Effector memory CD4-positive, alpha-beta T cell (primary cell): ENCODE measurements at places on chromosomes 11 and 22.

DNA sequence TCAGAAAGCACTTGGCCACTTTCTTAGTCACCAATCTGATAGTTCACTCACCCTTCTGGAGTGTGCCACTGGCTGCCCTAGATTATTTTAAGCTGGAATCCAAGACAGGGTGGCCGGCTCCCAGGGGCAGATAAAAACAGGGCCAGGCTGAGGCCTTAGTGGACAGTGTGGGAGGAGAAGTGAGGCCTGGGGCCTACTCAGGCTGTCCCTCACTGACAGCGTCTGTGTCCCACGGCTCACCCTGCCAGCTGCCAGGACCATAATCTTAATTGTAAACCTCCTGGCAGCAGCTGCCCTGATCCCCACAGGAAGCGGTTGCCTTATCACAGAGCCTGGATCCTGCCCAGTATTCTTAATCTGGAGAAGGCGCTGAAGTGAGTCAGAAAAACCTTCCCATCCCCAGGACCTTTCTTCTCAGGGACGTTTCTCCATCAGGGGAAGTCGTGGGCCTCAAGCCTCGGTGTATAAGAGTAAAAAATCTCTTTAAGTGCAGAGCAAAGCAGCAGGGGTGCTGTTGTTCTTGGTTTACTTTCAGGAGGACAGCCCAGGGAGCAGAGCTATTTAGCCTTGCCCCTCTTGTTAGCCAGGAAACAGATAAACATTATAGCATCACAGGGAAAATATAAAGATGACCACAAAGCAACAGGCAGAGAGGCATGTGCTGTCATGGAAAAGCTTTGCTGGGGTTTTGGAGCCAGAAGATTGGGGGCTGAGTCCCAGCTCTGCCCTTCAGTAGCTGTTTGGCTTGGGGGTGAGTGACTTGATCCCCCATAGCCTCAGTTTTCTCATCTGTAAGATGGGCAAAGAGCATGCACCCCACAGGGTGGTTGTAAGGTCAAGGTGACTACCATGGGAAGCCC, 39.6 kb downstream of the TSPAN18 start:
- DNase-seq = no peak

- DNase-seq = no peak
Observed at GRCh38 chr11:73635721-73636120, 10.7 kb upstream of the PLEKHB1 start.

DNA sequence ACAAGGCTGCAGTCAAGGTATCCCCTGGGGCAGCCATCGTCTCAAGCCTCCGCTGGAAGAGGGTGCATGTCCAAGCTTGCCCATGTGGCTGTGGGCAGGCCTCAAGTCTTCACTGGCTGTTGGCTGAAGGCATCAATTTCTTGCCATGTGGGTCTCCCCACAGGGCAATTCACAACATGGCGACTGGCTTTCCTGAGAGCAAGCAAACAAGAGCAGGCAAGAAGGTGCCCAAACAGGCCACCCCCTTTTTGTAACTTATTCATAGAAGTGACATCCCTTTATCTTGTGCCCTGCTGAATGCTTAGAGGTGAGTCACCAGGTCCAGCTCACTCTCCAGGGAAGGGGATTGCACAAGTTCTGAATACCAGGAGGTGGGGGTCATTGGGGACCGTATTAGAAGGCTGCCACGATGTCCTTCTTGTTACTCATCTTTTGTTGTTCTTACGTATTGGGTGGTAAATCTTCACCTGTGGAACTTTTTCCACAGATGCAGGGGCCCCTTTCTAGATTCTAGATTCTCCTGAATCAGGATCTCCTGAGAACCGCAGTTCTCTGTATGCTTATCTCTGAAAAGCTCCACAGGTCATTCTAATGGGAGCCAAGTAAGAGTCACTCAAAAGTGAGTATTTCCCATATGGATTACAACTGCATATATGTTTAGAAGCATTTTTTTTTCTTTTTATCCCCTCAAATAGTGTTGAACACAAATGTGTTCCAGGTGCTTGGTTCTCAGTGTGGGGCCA, 44.2 kb upstream of the MICAL2 start:
- no peak for DNase-seq

GRCh38 chr11:62882431-62882749, 1.7 kb downstream of the SLC3A2 start:
- DNase-seq = no peak

DNA sequence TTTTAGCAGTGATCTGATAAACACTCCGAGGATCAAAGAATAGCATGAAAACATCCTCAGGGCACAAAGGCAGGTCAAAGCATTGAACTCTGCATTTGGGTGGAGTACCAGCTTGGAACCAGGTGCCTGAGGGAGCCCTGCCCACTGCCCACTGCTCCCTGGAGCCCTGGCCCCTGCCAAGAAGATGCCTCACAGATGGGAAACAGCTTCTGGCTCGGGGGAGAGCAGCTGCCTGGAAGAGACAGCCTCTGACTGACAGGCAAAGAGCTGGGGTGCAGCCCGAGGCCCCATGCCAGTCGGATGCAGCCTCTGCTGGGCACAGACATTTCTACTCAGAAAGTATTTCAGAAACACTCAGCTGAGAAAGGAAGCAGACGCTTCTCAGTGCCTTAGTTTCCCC, 13.2 kb downstream of the LMO1 start:
- no peak for DNase-seq

GRCh38 chr22:20111045-20111688, 4.7 kb upstream of the RANBP1 start:
- DNase-seq = no peak

DNA sequence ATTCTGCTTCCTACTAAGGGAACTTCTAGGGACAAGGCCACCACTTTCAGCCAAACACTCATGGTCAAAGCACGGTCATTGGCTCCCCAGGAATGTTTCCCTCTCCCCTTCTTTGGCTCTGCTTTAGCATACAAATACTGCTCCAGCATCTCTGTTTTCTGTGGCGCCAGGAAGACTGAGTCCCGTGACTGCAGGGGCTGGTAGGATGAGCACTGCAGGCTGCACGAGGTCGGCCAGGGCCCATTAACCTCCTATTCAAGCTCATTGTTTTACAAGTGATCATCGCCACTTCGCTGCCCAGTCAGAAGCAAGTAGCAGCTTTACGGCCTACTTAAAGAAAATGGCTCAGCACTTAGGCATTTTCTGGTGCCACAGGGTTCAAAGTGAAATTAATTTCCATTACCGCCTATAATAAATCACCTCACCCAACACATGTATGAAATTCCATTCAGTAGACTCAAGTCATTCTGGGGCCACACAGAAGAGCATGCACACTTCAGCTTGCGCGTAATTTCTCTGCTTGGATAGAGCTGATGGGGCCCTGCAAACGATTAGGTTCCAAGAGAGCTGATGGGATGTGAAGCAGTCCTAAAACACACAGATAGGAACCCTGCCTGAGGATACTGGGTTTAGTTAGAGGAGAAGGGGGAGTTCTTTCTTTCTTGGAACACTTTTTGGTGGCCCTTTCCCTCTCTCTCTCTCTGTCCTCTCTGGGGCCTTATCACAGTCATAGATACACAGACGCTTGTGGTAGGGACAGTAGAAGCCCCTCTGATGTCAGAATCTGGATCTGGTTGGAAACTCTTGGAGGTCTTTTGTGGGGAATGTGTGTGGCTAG, 173.7 kb downstream of the KIF18A start:
- no peak for DNase-seq

DNA sequence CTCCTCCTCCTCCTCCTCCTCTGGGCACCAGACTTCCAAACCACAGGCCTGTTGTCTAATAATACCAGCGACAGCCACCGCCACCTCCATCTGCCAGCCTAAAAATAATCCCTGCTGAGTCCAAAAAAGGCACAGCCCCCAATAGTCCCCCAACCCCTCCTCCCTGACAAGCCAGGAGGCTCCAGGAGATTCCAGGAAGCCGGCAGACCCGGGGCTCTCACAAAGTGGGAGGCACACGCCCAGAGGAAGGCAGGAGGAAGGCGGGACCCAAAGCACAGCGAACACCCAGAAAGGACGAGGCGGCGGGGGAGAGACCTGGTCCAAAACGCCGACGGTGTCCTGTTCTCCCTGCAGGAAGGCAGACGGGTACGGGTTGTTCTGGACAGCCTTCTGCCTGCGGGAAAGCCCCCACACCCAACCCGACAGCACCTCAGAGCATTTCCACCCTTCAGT, 5.9 kb downstream of the IGSF9B start:
- DNase-seq = no peak

DNA sequence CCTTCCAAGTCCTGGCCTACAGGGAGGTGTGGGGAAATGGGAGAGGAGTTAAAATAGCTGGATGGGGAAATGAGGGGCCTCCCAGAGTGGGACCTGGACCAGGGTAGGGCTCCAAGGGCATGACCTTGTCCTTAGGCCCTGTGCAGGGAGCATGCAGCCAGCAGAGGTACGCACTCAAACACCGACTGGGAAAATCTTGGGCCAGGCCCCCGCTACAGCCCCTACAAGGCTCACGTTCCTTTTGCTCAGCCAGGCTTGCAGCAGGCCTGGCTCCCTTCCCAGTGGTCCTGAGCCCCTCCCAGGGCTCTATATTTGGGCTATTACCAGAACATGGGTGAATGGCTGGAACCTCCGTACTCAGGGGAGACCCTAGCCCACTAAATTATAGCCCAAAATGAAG, 31.3 kb downstream of the LMO1 start:
- DNase-seq = no peak

DNA sequence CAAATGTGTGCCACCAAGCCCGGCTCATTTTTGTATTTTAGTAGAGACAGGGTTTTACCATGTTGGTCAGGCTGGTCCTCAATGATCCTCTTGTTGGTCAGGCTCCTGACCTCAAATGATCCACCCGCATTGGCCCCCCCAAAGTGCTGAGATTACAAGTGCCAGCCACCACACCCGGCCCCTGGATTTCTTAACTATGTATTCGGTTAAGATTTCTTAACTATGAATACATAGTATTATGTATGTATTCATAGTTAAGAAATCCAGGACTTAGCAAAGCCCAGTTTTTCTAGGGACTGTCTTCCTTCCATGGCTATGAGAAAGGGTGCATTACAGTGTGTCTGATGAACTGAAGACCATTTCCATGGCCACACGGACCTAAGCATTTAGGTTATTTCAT, 1.7 kb downstream of the C11orf91 start:
- DNase-seq = no peak

- DNase-seq = no peak
Observed at GRCh38 chr11:115887316-115887715, 383.1 kb upstream of the CADM1 start.

GRCh38 chr11:76313271-76313670, 67.7 kb downstream of the THAP12 start:
- DNase-seq = no peak

- no peak for DNase-seq
Observed at GRCh38 chr11:112822478-112823274, 138.5 kb upstream of the NCAM1 start.

- no peak for DNase-seq
Observed at GRCh38 chr11:2688381-2689231, 11.2 kb downstream of the KCNQ1OT1 start.

DNA sequence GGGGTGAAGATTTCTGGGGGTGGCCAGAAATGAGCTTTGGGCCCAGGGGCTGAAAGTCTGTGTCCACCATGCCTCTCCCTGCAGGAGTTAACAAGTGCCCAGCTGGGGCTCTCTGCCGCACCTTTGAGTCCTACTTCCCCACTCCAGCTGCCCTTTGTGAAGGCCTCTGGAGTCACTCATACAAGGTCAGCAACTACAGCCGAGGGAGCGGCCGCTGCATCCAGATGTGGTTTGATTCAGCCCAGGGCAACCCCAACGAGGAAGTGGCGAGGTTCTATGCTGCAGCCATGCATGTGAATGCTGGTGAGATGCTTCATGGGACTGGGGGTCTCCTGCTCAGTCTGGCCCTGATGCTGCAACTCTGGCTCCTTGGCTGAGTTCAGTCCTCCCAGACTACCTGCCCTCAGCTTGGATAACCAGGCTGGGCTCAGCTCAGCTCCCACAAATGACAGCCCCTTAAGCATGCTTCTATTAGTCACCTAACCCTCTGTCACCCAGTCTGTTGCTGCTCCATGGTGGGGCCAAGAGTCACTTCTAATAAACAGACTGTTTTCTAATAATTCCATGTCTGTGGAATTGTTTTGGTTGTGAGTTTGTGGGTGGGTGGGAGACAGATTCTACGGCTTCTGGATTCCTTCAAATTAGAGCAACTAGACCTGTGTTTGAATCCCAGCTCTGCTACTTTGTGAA, 3.0 kb upstream of the INPPL1 start:
- no peak for DNase-seq

DNA sequence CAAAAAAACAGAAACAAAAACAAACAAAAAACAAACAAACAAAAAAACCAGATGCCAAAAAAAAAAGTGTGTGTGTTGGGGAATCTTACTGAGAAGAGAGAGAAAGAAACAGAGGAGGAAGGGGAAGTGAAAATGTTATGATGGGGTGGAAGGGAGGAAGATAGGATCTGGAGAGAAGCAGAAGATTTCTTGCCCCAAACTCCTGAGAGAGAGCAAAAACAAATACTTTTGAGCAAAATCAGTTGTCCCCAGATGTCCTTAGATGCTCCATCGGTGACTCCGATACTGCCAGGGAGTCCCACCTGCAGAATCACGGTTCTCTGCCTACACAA, 19.9 kb upstream of the GRAMD1B start:
- DNase-seq = no peak

DNA sequence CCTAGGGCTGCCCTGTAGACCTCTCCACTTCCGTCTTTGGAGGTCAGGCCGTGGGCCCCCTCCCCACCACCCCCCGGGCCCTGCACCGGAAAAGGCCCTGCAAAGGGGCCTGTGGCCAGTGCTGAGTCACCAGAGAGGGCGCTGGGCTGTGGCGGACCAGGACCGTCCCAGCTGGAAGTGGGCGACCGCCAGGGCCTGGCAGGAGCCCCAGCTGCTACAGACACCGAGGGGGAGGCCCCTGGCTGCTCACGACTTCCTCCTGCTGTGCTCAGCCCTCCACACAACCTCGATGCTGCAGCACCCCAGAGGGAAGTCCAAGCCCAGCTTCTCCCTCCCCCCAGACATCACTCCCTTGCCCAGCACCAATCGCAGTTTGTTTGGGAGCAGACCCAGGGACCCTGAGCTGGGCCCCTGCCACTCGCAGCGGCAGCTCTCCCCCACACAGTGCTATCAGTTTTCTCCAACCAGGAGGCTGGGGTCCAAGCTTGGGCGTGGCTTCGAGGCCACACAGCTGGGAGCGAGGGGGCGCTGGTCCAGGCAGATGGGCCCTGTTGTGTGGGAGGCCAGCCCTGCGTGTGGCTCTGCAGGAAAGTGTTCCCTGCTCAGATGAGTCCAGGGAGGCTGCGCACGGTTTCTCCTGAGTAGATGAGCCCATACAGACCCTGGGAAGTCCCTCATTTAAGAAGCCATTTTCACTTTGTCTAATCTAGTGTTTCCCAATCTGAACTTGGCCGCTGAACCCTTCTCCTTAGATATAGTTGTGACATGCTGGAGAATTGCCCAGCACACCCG, 5.6 kb upstream of the SH3BP1 start:
- DNase-seq = no peak

DNA sequence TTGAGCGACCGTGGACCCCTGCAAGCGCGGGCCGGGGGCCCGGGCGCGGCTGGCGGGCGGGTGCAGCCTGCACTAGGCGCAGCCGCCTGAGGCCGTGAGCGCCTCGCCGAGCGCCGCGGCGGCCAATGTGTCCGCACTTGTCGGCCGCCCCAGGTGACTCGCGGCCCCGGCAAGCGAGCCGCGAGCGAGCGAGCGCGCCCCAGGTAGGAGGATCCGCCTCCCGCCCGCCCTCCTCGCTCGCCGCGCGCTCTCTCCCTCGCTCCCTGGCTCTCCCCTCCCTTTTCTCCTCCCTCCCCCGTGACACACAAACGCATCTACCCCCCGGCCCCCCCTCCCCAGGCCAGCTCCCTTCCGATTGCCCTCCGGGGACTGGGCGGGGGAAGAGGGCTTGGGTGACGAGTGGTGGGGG, at the start of gene WNT7B:
Gene WNT7B, minus strand, starts transcription at position 160 of the 409 bp plus-strand sequence. CDS start 408 bp downstream, outside the sequence.
- no peak for DNase-seq
